ENCODE measurements at places on chromosomes 5 and 9.

DNA sequence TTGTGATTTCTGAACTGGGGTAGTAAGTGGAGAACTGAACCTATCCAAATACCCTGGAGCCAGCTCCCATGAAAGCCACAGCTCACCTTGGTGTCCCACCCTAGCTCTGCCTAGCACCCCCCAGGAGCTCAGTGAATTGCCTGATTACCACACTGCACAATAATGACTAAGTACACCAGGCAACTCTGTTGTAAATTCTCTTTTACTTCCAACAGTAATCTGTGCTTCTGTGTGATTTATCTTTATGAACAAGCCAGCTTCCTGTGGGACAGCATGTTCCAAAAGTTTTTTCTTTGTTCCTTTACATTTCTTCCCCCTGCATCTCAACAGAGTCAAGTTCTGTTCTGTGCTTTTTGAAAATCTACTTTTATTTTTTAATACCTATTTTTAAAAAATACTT is 22.1 kb upstream of the GRPEL2 start:
- no peak for DNase-seq

GRCh38 chr5:90792725-90793124 is 234.1 kb downstream of the ADGRV1 start:
- no peak for DNase-seq

- no peak for DNase-seq
Measured at GRCh38 chr5:129904667-129905472, 605 bp downstream of the CHSY3 start.

DNA sequence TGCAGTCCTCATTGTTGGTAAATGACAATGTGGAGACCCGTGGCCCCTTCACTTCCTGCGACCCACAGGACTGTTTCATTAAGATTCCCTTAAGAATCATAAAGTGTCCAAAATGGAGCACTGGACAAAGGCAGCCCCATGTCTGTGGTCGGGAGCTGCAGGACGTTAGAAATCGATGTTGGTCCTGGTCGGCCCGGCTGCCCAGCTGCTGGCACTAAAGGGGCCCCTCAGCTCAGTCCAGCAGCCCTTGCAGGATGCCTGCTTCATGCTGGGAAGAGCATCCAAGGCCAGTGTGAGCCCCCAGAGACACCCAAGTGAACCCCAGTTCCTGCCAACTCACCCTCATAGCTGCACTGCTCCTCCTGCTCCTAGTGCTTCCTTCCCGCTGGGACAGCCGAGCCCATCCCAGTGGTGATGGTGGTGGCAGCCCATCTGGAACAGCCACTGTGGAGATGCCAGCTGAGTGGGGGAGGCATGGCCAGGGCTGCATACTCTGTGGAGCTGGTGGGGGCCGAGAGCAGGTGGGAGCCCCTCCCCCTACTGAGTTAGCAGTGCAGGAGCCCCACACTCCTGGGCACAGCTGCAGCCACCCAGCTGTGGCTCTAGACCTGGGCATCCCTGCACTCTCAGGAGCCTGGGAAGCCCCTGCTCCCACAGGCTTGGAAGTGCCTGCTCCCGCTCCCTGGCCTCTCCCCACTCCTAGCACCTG is 168.0 kb upstream of the IRX2 start:
- DNase-seq = no peak
